ENCODE measurements at places on chromosomes 16 and 17. TPM values are rescaled to one million over a fixed set of nuclear protein-coding genes. Genes with fewer than 3 reads are reported as not detected.

SMIM36 gene
- not detected for total RNA-seq

ABCA10 gene
- 17.8 TPM for total RNA-seq

CDR2L gene
- 29.9 TPM for total RNA-seq

SPNS2 gene
- total RNA-seq = 18.6 TPM

METRNL gene
- total RNA-seq = 151 TPM

TEKT1 gene
- not detected for total RNA-seq

CHST4 gene
- 0.26 TPM for total RNA-seq

OTOP2 gene
- total RNA-seq = not detected

CD19 gene
- 0.67 TPM for total RNA-seq

CRYBA1 gene
- total RNA-seq = not detected

CHRNE gene
- total RNA-seq = 1.6 TPM

C16orf74 gene
- 3.1 TPM for total RNA-seq

OGFOD1 gene
- total RNA-seq = 44.9 TPM

ANKRD40CL gene
- total RNA-seq = not detected

GDPD3 gene
- 4.3 TPM for total RNA-seq

QPRT gene
- total RNA-seq = 3.4 TPM

SECTM1 gene
- total RNA-seq = 14.6 TPM

CCL13 gene
- total RNA-seq = 5.1 TPM

PABPN1L gene
- not detected for total RNA-seq

PPM1E gene
- total RNA-seq = 0.13 TPM

HYDIN gene
- total RNA-seq = 0.55 TPM

KRTAP9-2 gene
- total RNA-seq = not detected

KRT15 gene
- not detected for total RNA-seq

PITPNC1 gene
- total RNA-seq = 47.1 TPM
